ENCODE measurements at places on chromosomes 16 and 17.

DNA sequence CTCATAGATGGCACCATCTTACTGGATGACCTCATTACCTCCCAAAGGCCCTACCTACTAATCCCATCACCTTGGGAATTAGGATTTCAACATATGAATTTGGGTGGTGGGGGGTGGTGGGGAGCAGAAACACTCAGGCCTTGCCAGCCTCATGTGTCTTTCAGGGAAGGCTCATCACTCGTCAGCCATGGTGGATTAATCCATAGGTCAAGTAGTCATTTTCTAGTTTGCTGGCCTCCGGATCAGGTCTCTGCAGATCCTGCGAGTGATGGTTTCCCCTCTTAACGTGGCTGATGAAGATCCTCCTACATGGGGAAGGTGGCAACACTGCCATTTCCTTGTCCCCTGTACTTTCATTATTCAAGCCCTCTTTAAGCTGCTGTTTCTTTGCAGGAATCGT lies 101.1 kb downstream of the CLEC16A start:
- no peaks in the 10 kb centered on the region for H3K27me3 ChIP-seq
- H3K27ac ChIP-seq: no peak overlapping the region
- H3K4me3 ChIP-seq: no peak overlapping the region
- DNase-seq: no peak
- H3K36me3 ChIP-seq: no peaks in the 10 kb centered on the region

- no peak overlapping the region for H3K4me3 ChIP-seq
- DNase-seq: no peak
- H3K4me1 ChIP-seq: no peaks in the 10 kb centered on the region
Measured at GRCh38 chr17:1625053-1625452, 3.6 kb downstream of the SLC43A2 start.

GRCh38 chr17:8375738-8376259 lies 705 bp downstream of the KRABD2 start:
- H3K36me3 ChIP-seq: peaks cover 64% of the 10 kb centered on the region
- H3K4me3 ChIP-seq: peak overlapping the region; percentile 87
- H3K4me1 ChIP-seq: peaks cover 3% of the 10 kb centered on the region
- no peak for DNase-seq

- H3K27ac ChIP-seq: no peak overlapping the region
- H3K27me3 ChIP-seq: no peaks in the 10 kb centered on the region
Measured at GRCh38 chr17:2952174-2952845, 111.1 kb downstream of the OR1D5 start.

DNA sequence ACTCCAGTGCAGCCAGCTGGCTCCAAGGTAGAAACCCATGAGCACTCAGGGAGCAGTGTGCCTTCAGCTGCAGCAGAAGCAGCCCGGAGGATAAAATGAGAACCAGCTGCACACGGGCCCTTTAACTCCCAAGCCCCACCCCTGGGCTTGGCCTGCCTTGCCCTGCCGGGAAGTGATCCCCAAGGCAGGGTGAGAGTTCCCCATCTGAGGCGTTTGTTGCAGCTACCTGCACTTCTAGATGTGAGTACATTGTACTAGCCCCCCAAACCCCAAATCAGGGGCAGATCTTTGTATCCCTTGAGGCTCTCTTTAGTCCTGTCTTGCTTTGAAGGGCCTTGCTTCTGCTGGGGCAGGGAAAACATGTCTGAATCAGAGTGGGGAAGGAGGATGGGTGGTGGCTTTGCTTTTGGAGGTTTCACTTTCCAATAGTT lies at the start of gene MVP:
MVP (plus strand) TSS at position 192 of the 431 bp plus-strand sequence. CDS start 10,088 bp downstream, outside the sequence.
- no peak for DNase-seq
- peaks cover 38% of the 10 kb centered on the region for H3K36me3 ChIP-seq
- H3K4me3 ChIP-seq: no peak within 1 kb of the TSS
- no peak within 1 kb of the TSS for H3K27ac ChIP-seq
- H3K4me1 ChIP-seq: no peaks in the 10 kb centered on the region

DNA sequence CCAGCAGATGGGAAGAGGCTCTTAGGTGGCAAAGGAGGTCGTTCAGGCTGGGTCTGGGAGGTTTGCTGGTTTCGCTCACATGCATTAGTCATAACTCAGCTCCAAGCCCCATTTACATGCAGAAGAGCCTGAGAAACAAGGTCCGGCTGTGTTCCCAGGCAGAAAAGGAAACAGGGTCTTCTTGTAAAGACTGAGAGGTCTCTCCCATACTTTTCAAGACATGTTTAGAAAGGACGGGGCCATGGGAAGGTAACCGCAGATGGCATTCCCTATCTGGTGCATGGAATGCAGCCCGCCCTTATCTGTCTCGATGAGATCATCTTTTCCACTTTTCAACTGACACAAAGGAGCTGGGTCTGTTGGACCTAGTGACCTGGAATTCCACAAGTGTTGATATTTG lies 389.0 kb upstream of the CDH11 start:
- H3K36me3 ChIP-seq: no peaks in the 10 kb centered on the region
- no peak for DNase-seq
- H3K27ac ChIP-seq: no peak overlapping the region
- no peaks in the 10 kb centered on the region for H3K4me1 ChIP-seq
- no peaks in the 10 kb centered on the region for H3K27me3 ChIP-seq

GRCh38 chr16:82834151-82834815 lies 207.5 kb downstream of the CDH13 start:
- H3K36me3 ChIP-seq: no peaks in the 10 kb centered on the region
- no peak for DNase-seq
- no peaks in the 10 kb centered on the region for H3K27me3 ChIP-seq
- no peak overlapping the region for H3K4me3 ChIP-seq
- no peak overlapping the region for H3K27ac ChIP-seq
- peaks cover 18% of the 10 kb centered on the region for H3K4me1 ChIP-seq

DNA sequence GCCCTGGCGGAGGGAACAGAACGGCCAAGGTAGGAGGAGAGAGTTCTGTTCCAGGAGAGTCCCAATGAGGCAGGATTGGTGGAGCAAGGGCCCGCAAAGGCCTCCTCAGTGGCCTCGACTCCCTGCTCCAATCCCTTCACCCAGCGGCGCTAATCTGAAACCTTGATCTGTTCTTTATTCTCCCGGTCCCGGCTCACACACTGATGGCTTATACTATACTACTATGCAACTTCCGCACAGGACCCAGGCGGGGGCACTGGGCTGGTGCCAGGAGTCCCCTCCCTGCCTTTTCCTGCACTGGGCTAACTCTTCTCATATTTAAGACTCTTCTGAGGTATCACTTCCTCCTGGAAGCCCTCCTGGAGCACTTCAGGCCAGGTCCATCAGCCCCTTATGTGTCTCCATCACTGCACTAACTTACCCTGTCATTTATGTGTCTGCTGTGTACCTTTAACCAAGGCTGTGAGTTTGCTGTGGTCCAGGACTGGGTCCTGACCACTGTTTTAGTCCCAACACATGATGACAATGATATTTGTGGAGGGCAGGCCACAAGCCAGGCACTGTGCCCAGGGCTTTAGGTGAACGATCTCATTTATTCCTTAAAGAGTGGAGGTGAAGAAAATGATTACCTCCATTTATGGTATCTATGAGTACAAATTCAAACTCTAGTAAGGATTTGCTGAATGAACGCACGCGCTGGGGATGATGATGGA lies 6.8 kb downstream of the CCDC102A start:
- no peak for DNase-seq
- no peaks in the 10 kb centered on the region for H3K27me3 ChIP-seq
- peaks cover 18% of the 10 kb centered on the region for H3K36me3 ChIP-seq

DNA sequence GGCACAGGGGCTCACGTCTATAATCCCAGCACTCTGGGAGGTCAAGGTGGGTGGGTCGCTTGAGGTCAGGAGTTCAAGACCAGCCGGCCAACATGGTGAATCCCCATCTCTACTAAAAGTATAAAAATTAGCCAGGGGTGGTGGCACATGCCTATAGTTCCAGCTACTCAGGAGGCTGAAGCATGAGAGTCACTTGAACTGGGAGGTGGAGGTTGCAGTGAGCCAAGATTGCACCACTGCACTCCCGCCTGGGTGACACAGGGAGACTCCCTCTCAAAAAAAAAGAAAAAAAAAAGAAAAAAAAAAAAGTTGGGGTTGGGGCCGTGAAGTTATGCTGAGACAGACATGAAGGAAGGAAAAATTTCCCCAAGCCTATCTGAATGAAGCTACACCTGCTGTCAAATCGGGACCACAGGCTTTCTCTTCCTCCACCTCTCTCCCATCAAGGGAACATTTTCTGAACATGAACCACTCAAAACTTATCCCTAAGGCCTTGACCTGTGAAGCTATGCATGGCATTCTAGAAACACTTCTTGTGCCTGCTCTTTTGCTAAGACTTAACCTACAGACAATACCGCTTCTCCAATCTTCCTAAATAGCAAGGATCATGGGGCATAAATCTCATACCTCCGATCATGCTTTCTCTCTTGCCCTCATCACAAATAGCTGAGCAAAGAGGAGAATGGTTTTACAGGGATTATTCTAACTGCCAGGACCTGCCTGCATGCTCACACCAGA lies 88.6 kb downstream of the CYTH1 start:
- H3K27me3 ChIP-seq: no peaks in the 10 kb centered on the region
- no peak for DNase-seq
- H3K4me1 ChIP-seq: no peaks in the 10 kb centered on the region
- no peak overlapping the region for H3K4me3 ChIP-seq

GRCh38 chr17:45681706-45682105 lies 102.4 kb upstream of the CRHR1 start:
- no peaks in the 10 kb centered on the region for H3K4me1 ChIP-seq
- DNase-seq: no peak
- no peak overlapping the region for H3K4me3 ChIP-seq
- H3K36me3 ChIP-seq: no peaks in the 10 kb centered on the region
- H3K27ac ChIP-seq: no peak overlapping the region

GRCh38 chr16:89720551-89720812 lies 216 bp downstream of the VPS9D1 start:
- H3K4me1 ChIP-seq: no peaks in the 10 kb centered on the region
- H3K4me3 ChIP-seq: peak overlapping the region; percentile 87
- peaks cover 35% of the 10 kb centered on the region for H3K36me3 ChIP-seq
- H3K27ac ChIP-seq: no peak overlapping the region

DNA sequence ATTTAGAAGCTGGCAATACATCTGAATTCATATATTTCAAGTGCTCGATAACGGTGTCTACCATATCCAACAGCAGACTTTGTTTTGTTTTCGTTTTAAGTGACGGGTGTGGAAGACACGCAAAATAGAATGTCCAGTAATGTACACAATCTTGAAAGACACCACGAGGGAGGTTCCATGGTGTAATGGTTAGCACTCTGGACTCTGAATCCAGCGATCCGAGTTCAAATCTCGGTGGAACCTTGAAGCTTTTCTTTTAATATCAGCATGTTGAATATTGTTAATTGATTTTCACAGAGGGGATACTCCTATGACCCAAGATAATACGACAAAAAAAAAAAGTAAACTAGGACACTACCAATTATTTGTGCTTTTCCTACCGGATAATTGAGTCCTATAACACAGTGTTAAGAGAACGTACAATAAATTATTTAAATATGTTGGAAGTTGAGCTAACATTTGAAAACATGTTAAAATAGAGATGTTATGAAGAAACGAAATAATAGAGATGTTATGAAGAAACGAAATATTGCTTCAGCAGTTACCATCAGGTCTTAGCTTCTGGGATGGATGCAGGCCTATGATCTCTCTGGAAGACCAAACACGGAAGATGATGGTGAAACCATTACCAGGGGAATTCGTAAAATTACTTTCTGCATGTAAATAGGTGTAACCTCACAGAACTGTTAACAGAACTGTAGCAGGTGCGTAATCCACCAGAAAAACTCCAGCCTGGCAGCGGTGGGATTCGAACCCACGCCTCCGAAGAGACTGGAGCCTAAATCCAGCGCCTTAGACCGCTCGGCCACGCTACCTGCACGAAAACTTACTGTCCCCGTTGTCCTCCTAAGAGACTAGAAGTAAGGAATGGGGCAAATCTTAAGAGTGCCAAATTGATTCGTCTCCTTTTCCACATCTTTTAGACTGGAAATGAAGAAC lies 1.5 kb upstream of the ALOXE3 start:
- no peaks in the 10 kb centered on the region for H3K4me1 ChIP-seq
- H3K27ac ChIP-seq: no peak overlapping the region
- peak overlapping the region; percentile 91 for H3K4me3 ChIP-seq
- no peaks in the 10 kb centered on the region for H3K36me3 ChIP-seq
- peaks cover 40% of the 10 kb centered on the region for H3K27me3 ChIP-seq

DNA sequence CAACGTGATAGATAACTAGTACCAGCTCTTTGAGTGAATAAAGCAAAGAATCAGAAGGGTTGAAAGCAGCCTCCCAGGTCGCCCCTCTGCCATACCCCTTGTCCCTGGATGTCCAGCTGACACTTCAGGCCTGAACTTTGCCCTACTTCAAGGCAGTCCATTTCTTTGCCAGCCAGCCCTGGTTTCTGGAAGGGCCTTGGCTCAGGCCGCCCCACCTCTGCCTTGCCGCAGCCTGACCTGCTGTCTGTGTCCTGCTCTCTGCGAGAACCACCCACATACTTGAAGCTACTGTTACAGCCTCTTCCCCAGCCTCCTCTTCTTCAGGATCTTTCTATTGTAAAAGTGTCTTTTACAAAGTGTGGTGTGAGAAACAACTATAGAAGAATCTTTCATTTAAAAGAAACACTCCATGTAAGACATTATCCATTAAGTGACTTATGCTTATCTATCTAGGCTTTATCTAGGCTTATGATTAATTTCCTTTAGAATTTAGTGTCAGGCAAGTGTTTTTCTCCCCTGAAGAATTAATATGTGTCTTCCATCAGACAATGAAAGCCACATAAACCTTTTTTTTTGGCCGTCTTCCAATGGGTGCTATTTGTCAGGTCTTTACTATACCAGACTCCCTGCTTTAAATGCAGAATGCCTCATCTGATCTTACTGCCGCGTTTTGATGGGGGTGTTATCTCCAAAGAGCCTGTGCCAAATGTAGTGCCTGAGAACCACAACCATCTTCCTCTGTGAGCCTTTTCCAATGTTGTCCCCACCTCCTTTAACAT lies 133.9 kb downstream of the SOCS1 start:
- DNase-seq: no peak
- no peak overlapping the region for H3K27ac ChIP-seq
- no peaks in the 10 kb centered on the region for H3K36me3 ChIP-seq
- no peaks in the 10 kb centered on the region for H3K4me1 ChIP-seq

Data from H9 (cell line).